ENCODE measurements at places on chromosomes 6 and 20.

GRCh38 chr20:49099011-49099410 is 52.9 kb downstream of the CSE1L start:
- no peak for DNase-seq

DNA sequence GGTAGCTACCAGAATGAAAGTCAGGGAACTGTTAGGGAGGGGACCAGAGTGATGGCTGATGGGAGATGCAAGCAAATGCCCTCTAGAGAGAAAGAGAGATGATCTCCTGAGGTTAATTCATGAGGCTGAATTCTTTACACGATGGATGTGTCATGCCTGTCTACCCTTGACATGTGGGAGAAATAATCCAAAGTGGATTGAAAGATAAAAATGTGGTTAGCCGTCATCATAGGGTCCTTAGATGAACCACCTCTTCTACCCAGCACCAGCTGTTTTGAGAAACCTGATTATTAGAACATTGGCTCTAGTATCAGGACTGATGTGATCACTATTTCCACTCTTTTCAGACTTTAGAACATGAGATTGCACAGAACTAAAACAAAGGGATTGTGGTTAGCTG is 53.6 kb downstream of the SOBP start:
- DNase-seq = no peak

GRCh38 chr20:9053108-9053507 is 15.8 kb upstream of the PLCB4 start:
- no peak for DNase-seq

GRCh38 chr6:14664112-14664601 is 546.6 kb downstream of the CD83 start:
- no peak for DNase-seq

DNA sequence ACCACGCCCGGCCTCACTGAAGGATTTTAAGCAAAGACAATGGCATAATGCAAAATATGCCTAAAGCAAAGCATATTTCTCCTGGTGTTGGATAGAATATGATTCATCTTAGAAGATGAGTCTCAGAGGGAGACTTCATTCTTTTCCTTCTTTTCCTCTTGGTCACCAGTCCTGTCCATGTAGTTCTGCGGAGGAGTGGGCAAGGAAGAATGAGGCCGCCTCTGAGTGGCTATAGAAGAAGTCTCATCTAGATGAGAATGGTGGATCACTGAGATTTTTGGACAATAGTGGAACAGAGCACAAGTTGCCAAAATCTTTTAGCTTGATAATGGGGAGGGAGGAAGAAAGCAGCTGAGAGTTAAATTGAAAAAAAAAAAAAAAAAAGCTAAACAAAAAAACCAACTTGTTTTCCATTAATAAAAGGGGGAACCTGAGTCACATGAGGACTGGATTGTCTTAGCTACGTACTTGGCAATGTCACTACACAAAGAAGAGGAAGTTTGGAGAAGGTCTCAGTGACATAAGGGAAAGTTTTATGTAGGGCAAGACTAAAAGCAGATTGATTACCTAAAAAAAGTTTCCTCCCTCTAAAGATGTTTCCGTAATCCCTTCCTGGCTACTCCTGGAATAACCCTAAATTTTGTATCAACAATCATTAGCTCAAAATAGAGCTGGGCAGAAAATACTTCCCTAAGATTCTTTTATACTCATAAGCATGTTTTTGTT is 6.0 kb downstream of the CD83 start:
- DNase-seq = peak; percentile 84

DNA sequence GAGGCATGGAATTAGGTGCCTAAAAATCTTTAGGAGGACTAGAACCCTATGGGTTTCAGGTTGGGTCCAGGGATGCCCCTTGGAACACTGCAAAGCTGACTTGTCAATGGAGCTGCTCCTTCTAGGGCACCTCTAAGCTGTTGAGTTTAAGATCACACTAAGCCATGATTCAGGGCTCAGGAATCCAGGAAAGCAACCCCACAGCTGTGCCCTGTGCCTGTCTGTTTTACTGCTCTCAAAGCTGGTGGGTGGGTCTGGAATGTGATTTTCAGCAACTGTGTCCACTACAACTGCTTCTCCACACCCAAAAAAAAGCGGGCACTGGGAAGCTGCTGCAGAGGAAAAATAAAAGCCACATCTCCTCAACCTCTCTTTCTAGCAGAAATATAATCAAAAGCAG is 310.4 kb upstream of the MOCS1 start:
- DNase-seq = peak; percentile 54

All from trophoblast cell (in vitro differentiated cells and primary cell).